AG09309 (cell line): ENCODE measurements at places on chromosomes 6 and 20.
A peak's percentile ranks its signal among the peaks of the same experiment; 100 is the strongest.

DNA sequence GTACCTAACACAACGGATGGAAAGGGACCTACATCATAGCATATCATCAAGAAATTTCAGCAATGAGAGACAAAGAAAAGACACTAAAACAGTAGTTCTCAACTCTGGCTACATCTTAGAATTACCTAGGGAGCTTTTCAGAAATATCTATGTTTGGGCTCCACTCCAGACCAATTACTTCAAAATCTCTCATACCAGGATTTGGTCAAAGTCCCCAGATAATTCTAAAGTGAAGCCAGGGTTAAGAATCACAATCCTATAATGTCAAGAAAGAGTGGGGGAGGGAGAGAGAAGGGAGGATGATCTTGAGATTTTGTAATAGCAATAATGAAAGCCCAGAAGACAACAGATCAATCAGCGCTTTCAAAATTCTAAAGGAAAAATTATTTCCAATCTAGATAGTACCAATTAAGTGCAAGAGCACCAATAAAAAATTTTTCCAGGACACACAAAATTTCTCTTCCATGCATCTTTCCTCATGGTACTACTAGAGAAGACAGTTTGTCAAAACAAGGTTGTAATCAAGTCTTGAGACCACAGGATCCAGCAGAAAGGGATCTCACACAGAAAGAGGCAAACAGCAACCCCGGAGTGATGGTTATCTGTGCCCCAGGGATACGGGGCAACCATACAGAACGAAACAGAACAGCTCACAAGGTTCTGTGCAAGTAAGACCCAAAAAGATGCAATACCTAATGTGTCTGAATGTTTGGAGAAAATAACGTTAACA is 152.9 kb upstream of the DST start:
- no peak for DNase-seq

DNA sequence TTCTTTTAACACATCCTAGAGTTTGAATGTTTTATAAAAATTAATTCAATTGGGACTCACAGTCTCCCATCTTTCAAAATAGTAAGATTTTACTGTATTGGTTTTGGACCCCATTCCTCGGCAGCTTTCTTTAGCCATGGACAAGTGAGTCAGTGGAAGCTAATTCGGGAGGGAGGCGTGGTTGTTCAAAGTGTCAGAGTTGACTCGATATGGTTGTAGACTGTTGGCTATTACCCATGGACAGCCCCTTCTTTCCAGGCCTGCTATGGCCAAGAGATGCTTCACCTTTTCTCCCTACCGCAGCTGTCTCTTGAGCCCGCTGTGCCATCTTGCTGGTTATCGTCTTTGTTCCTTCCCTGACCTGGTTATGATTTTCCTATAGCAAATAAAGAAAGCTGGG is 243.0 kb downstream of the CD83 start:
- no peak for DNase-seq

GRCh38 chr6:45818655-45819054 is 197.0 kb downstream of the CLIC5 start:
- DNase-seq: no peak

DNA sequence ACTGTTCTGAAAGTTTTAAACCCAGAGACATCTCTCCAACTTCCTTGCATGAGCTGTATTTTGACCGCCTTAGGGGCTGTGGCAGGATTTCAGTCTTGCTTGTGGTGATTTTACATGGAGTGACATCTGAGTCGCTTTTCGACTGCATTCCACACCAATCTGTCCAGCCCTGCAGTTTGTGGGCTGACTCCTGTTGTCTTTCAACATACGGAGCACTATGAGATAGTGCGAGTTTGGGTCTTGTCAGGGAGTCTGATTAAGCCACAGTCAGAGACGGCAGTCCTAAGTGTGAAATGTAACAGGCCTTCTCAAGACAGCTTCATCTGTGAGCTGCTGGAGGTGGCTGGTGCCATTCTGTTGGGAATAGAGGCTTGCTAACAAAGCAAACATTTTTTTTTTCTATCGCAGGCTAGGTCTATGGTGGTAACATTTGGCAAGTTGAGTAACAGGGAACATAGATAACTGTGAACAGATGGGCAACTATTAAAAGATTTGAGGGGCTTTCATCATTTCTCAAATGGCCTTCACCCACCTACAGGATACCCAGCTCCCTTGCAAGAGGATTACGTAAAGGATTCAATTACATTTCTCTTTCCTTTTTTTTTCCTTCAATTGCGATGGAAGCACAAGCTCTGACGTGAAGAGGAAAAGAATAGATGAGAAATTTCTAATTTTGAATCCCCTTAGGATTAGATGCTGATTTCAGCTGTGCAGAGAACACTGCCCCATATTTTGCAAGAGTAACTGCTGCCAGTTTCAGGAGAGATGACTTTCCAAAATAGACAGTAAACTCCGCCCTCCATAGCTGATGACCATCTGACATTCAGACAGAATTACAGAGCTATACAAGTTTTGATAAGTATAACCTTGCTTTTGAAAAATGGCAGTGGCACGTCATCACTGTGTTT is 25.1 kb downstream of the CAP2 start:
- peak; percentile 20 for DNase-seq

DNA sequence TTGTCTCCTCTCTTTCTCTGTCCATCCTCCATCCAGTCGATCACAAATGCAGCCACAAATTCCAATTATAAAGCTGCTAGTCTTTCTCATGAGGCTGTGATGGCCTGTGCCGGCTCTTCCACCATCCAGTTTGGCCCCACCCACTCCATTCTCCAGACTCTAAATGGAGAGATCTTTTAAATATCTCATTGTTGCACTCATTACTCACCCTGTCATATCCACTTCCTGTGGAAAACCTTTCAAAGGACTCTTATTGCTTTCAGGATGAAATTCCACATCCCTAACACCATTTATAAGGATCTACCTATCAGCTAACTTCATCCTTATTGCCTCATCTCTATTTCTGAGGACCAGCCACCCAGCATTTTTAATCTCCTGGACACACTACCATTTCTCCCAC is 70.6 kb downstream of the NRN1 start:
- DNase-seq: no peak

- DNase-seq: no peak
These were observed 67.1 kb upstream of the ADGRF4 start for GRCh38 chr6:47631269-47631772.

- DNase-seq: no peak
These were observed 303.0 kb upstream of the GJE1 start for GRCh38 chr6:141829566-141830360.

DNA sequence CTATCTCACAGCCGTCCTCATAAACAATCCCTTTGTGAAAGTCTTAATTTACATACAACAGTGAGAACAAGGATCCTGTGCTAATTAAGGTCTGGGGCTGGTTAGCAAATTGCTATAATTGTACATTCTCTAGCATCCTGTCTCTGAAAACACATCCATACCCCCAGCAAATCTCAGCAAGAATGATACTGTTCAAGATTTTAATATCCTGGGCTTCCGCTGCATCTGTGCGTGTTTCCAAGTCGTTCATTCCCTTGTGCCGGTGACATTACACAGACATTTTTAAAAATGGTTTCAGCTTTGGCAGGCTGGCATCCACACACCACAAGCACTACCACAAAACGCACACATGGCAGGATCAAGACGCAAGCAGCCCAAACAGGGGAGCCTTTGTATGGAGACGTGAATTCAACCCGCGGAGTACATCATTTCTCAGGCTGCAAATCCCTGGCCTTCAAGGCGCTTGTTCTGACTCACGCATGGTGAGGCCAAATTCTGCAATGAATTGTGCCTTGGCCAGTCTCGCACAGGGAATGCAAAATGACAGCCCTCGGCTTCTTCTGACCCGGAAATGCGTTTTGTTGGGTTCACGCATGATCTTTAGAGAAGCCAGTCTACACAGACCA is 20.3 kb downstream of the ZMYND8 start:
- DNase-seq: peak; percentile 64

DNA sequence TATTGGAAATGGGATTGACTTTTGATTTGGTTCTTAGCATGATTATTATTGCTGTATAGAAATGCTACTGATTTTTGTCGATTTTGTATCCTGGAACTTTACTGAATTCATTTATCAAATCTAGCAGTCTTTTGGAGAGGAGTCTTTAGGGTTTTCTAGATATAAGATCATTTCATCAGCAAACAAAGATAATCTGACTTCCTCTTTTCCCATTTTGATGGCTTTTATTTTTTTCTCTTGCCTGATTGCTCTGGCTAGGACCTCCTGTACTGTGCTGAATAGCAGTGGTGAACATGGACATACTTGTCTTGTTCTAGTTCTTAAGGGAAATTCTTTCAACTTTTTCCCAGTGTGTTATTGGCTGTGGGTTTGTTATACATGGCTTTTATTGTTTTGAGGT is 64.6 kb downstream of the ZC2HC1B start:
- no peak for DNase-seq

DNA sequence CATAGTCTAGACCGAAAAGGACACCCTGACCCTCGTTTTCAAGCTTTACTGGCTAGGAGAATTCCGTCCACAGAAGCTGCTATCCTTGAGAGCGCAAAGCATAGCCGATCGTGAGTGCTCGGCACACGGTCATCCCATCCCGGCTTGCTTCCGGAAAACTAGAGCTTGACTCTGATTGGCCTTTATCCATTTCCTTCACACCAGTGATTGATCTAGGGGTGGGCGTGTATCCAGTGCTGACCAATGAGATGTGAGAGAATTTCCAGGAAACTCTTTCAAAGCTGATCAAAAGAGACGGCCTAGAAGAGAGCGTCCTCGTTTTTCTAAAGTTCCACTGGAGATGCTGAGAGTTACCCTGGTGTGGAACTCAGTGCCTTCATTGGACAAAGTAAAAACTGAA is 41.0 kb upstream of the NFATC2 start:
- DNase-seq: no peak

- no peak for DNase-seq
These were observed 66.1 kb downstream of the CD24 start for GRCh38 chr6:106908386-106908840.

DNA sequence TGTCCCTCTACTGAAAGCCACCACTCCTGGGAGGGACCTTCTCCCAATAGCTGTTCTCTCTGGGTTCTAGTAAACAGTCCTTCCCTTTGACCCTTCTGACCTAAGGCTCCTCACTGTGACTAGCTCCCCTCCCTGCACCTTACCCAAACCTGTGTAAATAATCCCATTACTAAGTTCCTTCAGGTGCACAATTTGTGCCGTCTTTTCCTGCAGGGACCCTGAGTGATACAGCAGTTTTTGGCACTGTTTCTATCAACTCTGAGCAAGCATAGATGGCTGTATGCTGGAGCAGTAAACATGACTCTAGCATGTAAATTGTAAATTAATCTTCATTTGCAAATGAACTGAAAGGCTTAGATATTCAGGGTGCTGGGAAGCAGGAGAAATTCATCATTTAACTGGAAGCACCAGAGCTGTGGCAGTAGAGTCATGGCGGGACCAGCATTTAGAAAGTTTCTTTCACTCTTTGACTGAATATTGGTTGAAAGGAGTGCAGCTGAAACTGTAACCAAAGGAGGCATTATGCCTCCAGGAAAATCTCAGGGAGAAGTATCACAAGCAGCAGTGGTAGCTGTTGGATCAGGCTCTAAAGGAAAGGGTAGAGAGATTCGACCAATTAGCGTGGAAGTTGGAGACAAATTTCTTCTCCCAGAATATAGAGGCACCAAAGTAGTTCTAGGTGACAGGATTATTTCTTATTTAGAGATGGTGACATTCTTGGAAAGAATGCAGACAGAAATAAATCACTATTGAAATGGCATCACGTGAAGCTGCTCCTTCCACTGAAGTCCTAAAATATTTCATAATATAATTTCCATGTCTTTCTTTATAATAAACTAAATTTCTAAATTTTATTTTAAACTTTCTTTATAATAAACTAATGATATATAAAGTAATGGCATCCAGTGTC is 117.8 kb downstream of the TCP11 start:
- DNase-seq: no peak

DNA sequence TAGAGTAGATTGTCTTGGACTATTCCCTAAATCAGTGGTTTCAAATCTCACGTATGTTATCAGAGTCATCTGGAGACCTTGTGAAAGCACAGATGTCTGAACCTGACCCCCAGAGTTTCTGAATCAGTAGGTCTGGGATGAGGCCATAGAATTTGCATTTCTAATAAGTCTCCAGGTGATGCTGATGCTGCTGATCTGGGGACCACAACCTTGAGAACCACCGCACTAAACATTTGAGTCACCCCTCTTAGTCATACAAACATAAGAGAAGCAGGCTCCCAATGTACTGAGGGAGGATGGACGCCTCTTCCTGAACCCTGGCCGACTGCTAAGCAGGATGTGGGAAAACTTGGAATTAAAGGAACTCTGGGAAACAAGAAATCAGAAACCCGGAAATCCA is 187.8 kb upstream of the PRDM1 start:
- DNase-seq: no peak
